Fibroblast of villous mesenchyme (primary cell): ENCODE measurements at places on chromosomes 5 and 9.

- DNase-seq: no peak
Observed at GRCh38 chr9:34072410-34072809, 23.7 kb upstream of the UBAP2 start.

GRCh38 chr5:172646716-172647285, 5.7 kb downstream of the NEURL1B start:
- DNase-seq: peak; percentile 20

DNA sequence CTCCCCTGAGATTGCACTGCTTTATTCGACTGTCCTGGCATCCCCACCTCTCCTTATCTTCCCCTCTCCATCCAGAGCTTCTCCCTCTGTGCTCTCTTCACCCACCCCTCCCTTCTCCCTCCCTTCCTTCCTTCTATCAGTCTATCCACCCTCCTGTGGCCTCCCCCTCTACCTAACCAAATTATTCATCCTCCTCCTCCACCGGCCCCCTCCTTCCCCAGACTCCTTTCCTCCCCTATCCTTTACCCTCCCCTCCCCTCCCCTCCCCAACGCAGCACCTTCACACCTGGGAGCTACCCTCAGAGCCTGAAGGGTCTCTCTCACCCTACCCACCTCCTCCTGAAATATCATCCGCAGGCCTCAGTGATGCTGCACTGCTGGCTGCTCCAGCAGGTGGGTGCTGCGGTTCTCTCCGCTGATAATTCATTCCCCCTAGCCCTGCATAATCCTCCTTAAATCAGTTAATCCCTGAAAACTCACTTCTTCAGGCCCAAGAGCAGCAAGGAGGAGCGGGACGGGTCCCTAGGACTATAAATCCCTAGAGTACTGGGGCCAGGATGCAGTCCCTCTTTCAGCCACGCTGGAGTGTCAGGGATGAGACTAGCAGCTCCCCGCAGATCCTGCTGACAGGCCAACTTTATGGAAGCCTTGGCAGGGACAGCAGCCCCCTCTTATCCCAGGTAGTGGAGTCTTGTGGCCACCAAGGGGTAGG, 97.8 kb downstream of the PCDH1 start:
- no peak for DNase-seq

- peak; percentile 75 for DNase-seq
Observed at GRCh38 chr5:43627028-43627427, 24.0 kb downstream of the NNT start.

- peak; percentile 98 for DNase-seq
Observed at GRCh38 chr9:95499847-95500246, 16.9 kb downstream of the PTCH1 start.
